Cortex of kidney (tissue), 1 donor: ENCODE measurements at places on chromosomes 6 and 20.

- DNase-seq, result no peak
These were observed 14.8 kb upstream of the NPEPL1 start for GRCh38 chr20:58677808-58678207.

- no peak for DNase-seq
These were observed 48.8 kb downstream of the CTCFL start for GRCh38 chr20:57476084-57476526.

- no peak for DNase-seq
These were observed 70.7 kb downstream of the PDE7B start for GRCh38 chr6:135922174-135922573.

DNA sequence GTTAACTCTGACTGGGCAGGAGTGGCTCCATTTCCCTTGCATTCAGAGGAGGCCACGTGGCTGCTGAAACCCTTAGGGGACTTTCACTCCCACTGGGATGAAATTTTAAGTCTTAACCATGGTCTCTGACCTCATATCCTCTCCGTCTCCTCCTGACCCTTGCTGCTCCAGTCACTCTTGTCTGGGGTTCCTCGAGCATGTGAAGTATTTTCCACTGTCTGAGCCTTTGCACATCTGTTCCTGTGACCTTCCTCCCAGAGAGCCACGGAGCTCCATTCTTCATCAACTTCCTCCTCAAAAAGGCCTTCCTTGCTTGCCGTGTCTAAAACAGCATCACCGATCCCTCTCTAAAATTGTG, 153.0 kb upstream of the UST start:
- no peak for DNase-seq

DNA sequence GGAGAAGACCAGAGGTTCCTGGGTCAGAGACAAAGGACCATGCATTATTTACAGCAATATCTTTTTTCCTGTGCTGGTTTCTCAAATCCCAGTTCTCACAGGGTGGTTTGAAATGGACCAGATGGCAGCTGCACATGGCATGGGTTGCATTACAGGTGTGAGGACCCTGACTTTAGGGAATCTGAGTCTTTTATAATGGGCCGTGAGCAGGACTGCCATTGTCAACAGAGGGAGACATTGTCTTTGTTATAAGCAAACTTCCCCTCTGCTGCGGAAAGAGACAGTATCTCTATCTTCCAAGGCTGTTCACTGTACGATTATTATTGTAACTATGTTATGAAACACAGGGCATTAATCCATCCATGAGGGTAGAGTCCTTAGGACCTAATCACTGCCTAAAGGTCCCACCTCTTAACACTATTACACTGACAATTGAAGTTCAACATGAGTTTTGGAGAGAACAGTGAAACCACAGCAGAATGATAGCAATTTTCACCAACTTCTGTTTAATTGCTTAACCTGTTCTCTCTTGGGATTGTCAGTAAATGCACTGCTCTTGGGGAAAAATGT, 156.1 kb upstream of the AGPAT4 start:
- DNase-seq, result no peak

DNA sequence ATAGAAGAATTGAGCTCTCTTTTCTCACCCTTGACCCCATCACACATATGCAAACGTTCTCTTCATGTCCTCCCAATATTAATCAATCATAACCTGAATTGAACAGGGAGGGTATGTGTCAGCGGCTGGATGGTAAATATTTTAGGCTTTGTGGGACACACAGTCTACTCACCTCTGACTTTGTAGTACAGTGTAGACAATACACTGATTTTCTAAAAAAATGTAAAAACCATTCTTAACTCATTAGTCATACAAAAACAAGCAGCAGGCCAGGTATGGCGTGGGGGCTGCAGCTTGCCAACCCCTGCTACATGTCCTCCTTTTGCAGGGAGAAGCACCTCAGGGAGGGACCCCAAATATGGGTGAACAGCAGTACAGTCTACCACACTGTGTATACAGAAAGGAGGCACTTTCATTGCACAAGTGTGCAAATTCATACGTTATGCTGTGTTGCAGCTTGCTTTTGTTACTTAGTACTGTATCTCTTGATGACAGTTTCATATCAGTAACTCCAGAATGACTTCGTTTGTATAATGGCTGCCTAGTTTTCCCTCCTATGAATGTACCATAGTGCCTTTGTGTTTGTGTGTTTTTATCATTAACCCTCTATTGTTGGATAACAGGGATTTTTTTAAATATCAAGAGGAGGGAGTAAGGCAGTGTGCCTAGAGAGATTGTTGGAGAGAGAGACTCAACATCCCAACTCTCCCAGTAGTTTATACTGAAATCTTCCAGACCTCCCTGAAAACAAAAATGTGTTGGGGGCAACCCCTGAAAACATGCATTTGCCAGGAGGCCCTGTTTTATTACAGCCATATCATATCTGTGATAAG, 214.3 kb downstream of the ZMYND8 start:
- DNase-seq, result no peak

GRCh38 chr6:16277101-16277981, 39.0 kb downstream of the GMPR start:
- DNase-seq, result no peak

- no peak for DNase-seq
These were observed 24.9 kb downstream of the ZNF334 start for GRCh38 chr20:46488451-46488850.

DNA sequence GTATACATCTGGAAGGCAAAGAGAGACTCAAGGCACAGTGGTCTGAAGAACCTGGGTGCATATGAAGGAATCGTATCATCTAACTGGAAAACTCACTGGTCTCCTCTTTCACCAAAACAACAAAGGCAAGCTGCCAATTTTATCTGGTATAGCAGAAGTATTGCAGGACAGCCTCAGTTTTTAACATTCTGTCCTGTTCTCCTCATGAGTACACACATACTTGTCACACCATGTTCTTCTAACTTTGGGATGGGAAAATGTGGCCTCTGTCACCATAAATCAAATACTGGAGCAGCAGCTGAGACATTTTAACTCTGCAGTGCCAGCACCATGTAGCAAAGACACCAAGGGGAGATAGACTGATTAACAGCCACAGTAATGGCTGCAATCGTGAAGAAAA, 199.1 kb upstream of the CNR1 start:
- DNase-seq, result no peak

GRCh38 chr6:30508890-30509736, 19.8 kb downstream of the HLA-E start:
- DNase-seq, result no peak

DNA sequence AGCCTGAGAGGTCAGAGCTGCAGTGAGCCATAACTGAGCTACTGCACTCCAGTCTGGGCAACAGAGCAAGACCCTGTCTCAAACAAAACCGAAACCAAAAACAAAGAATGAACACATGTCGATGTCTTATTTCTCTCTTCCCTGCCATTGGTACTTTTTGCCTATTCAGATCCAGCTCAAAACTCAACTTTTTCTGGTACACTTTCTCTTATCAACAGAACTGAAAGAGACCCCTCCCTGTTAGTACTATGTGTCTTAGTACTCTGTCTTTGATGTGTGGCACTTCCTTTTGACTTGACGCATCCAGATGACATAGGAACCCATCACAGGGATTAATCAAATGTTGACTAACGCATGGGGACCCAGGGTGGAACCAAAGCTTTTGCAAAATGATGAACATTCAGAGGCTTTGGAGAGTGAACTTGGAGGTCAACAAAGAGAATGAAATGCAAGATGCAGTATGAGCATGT, 44.8 kb downstream of the AKAP12 start:
- DNase-seq, result no peak

DNA sequence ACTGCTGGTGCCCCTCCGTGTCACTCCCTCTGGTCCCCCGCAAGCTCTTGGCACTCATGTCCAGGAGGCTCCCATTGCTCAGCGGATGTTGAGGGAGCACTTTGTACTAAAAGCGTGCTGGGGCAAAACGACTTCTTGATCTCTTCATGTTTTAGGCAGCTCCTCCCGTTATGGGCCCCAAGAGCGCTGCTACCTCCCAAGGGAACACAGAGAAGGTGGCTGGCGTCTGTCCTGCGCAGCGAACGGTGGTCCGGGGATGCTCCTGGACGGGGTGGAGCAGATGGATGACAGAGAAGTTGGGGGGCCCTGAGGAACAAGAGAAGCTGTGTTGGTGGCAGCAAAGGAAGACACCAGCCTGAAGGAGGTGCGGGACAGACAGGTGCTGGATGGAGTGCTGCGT, 99.8 kb downstream of the TMEM242 start:
- no peak for DNase-seq

DNA sequence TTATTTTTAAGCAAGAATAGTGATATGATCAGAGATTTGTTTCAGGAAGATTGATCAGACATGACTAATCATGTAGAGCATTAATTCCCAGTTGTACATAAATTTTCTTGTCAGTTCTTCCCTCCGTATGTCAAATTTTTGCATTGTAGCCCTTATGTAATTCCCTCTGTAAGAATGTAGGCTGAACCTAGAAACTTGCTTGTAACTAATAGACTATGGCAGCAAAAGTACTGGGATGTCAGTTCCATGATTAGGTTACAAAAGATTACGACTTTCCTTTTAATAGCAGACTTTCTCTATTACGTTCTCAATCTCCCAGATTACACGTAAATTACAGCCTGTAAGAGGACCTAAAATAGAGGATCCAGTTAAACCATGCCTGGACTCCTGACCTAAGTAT, 79.4 kb upstream of the EPHA7 start:
- no peak for DNase-seq

DNA sequence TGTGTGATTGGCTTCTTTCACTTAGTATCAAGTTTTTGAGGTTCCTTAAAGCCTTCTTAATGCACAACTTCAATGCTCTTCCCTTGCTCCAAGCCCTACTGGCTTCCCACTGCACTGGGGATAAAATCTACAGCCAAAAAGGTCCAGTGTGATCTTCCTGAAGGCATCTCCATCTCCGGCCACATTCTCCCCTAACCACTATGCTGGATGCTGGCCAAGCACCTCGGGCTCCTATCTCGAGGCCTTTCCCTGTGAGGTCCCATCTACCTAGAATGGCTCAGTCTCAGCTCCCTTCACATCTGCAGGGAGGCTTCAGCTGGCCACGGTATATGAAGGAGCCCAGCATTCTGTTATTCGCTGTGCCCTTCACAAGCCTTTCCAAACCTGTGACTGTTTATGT, 48.1 kb downstream of the CNKSR3 start:
- DNase-seq, result no peak

- no peak for DNase-seq
These were observed 611.2 kb downstream of the UTRN start for GRCh38 chr6:144896289-144896688.

DNA sequence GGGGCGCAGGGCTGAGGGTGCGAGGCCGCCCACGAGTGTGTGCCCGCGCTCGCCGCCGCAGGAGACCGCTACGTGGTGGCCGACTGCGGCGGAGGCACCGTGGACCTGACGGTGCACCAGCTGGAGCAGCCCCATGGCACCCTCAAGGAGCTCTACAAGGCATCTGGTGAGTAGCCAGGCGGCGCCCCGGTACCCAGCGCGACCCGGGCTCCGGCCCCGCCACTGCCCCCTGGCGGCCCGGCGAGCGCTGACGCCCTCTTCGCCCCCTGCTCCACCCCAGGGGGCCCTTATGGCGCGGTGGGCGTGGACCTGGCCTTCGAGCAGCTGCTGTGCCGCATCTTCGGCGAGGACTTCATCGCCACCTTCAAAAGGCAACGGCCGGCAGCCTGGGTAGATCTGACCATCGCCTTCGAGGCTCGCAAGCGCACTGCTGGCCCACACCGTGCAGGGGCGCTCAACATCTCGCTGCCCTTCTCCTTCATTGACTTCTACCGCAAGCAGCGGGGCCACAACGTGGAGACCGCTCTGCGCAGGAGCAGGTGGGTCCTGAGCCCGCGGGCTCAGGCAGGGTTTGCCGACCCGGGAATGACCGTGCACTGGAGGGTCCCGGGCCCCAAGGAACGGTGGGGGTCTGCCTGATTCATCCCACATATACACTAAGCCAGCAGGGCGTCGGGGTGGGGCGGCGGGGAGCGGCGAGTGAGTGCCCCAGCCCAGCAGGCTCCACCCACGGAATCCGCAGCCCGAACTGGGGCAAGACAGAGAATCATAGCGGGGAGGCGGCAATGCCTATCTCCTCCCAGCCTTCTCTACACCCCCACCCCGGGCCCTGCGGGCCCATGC, 17.4 kb downstream of the HSPA12B start:
- DNase-seq, result no peak

GRCh38 chr6:94464018-94464510, 1044.7 kb upstream of the EPHA7 start:
- no peak for DNase-seq

DNA sequence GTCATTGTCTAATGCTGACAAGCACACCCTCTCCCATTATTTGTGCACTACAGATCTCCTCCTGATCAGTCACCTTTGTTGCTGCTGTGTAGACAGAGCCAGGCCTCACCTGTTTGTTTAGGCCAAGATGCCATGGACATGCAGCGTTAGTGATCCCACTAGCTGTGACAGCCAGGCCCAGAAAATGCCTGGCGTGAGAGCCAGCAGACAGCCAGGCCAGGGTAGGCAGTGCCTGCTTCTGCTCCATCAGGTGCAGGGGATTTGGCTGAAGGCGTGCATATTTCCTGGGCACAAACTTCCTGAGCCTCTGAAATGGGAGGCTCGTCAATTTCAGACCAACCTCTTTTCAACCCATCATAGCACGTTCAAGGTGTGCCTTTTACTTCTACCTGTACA, 27.3 kb downstream of the MANBAL start:
- no peak for DNase-seq

GRCh38 chr6:15505463-15505918, 157.3 kb downstream of the DTNBP1 start:
- DNase-seq, result no peak

DNA sequence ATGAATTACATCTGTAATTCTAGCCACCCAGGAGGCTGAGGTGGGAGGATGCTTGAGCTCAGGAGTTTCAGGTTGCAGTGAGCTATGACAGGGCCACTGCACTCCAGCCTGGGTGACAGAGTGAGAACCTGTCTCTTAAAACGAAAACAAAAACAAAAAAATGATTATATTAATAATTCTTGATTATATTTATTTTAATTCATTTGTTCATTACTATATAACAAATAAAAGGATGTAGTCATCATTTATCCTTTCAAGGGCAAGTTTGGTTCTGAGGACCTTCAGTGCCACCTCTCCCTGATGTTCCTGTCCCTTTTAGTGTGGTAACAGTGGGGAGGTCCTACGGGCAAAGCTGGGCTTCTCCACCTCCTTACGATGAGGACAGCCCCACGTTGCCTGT, 167.1 kb upstream of the SCGN start:
- DNase-seq, result no peak
